A673 (cell line): ENCODE measurements at places on chromosomes 16 and 17.

DNA sequence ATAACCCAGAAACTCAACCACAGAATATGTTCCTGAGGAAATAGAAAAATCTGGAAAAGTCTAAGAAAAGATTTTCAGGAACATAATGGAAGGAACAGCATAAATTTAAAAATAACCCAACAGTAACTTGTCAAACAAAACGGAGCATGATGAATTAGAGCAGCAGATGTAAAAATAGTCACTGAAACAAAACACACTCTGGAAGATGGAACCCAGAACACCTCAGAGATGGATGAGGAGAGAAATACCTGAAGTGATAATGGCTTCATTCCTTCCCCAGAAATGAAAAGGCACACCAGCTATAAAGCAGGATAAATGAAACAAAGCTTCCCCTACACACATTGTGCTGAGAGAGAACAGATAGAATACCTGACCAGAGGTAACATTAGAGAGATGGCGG lies 6.3 kb downstream of the TK1 start:
- DNase-seq: no peak

- DNase-seq: no peak
Measured at GRCh38 chr17:71446645-71447437, 674.0 kb upstream of the SOX9 start.

DNA sequence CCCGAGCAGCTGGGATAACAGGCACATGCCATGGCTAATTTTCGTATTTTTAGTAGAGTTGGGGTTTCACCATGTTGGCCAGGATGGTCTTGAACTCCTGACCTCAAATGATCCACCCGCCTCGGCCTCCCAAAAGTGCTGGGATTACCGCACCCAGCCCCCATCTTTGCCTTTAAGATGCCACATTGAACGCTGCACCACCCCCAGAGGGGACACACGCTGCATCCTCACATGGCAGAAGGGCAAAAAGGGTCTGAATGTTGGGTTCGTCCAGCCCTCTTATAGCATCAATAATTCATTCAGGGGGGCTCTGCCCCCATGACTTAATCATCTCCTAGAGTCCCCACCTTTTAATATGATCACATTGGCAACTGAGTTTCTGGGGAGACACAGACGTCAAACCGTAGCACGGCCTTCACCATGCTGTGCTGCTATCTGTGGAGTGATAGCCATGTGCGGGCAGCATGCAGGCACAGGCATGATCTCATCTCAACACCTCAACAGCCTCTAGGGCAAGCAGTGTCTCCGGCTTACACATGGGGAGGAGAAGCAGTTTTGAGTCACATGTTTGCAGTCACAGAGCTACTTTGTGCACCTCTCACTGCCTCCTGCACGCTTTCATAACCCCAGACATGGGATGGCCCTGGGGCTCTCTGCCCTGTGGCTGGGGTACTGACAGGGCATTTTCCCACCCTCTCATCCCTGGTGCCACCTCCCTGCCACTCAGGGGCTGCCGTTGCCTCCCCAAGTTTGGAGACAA lies 30.0 kb downstream of the IL21R start:
- DNase-seq: no peak

DNA sequence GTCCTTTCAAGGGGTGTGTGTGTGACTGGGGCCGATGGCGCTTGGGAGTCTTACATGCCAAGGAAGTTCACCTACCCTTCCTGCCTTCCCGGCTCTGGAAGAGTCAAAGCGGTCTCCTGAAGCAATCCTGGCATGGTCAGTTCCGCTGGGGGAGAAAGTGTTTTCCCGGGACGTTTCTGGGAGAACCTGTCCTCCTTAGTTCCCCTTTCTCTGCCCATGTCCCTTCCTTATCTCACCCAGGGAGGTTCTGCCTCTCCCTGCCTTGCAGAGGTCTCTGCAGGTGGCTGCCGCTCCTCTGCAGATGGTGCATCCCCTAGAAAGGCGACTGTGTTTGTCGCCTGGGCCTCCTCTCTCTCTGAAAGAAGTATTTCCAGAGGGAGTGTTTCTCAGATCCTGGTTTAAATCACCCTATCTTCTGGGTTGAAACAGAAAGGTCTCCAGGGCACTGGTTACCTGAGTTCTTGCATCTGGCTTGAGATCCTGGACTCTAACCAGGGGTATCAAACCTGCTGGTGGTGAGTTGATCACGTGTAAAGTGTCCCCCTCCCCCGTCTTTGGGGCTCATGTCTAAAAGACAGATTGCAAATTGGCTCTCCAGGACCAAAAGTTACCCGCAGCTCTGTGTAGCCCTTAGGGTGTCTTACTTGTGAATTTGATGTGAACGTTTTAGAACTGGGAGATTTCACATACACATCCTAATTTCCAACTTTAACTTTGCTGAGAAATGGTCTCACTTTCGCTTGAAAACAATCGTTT lies 1.9 kb downstream of the PRKCB start:
- DNase-seq: no peak

DNA sequence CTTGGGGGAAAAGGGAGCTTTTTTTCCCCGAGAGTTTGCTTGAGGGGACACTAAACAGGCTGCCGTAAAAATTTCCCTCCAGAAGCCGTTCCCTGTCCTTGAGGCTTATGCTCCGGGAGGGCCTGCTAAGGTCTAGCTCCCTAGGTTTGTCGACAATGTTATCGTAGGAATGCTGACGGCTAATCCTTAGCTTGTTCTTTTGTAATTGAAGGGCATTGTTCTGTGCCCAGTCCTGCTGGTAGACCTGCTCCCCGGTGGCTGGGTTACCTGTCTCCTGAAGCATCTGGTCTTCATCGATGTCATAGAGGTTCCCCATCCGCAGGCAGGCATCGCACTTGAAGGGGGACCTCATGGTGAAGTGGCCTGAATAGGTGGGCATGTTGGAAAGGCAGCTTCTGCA lies 418.7 kb downstream of the GRIN2A start:
- no peak for DNase-seq

GRCh38 chr17:5975661-5976060 lies 94.5 kb upstream of the WSCD1 start:
- no peak for DNase-seq

DNA sequence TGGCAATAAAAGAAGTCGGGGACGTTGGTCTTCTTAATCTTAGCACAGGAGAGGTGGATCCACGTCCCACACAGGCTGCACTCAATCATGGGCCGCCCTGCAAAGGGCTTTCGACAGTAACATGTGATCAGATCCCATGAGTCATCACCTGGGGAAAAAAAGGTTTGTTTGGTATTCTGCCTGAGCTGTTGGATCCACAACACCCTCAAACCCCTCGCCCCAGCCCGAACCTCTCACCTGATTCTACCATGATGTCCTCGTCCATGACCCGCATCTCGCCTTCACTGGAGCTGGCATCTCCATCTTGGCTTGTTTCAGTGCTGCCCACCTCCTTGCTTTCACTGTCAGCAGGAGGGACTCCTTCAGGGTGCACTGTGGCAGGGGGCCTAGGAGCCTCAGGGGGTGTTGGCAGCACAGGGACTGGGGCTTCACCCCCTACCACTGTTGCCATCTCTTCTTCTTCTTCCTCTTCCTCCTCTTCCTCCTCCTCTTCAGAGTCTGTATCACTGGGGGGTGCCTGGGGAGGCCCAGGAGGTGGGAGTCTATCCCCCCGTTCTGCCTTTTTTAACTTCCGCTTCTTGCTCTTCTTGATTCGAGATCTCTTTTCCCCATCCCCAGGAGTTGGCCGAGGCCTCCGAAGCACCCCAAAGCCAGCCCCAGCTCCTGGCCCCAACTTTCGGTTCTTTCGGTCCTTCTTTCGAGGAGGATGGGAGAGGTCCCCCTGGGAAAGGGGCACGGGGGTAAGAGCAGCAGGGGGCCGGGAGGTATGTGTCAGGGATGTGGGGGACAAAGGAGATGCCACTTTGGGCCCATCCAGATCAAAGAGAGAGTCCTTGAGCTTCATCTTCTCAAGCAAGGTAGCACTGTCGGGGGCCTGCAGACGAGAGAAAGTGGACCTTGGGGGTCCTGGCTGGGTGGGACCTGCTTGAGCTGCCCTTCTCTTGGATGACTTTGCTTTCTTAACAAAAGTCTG lies 1.7 kb upstream of the DVL2 start:
- no peak for DNase-seq

GRCh38 chr17:19334331-19334730 lies 28.2 kb downstream of the B9D1 start:
- DNase-seq: no peak

DNA sequence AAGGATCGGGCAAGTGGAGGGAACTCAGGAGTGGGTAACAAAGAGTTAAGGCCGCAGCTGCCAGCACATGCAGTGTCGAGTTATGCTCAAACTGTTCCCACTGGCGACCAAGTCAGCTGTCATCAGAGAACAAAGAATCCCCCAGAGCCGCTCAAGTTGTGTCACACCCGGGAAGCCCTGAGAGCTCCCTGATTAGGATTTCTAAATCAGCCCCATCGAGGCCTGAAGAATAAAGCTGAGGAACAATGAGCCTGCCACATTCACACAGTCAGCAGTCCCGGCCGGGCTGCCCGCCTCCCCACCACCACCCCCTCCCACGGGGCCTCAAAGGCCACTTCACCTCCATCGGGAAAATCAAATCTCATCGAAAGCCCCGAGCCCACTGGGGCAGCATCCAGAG lies 84.5 kb downstream of the SOX9 start:
- DNase-seq: peak; percentile 15

DNA sequence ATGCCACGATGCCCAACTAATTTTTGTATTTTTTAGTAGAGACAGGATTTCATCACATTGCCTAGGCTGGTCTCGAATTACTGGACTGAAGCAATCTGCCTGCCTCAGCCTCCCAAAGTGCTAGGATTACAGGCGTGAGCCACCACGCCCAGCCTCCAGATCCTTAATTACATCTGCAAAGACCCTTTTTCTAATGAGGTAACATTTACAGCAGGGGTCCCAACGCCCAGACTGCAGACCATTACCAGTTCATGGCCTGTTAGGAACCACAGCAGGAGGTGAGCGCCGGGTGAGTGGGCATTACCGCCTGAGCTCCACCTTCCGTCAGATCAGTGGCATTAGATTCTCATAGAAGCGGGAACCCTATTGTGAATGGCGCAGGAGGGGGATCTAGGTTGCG lies 4.0 kb upstream of the RAB11FIP4 start:
- DNase-seq: no peak

GRCh38 chr17:75240394-75241142 lies 20.8 kb downstream of the GGA3 start:
- DNase-seq: peak; percentile 77

GRCh38 chr16:85374571-85374872 lies 238.6 kb upstream of the GSE1 start:
- no peak for DNase-seq

DNA sequence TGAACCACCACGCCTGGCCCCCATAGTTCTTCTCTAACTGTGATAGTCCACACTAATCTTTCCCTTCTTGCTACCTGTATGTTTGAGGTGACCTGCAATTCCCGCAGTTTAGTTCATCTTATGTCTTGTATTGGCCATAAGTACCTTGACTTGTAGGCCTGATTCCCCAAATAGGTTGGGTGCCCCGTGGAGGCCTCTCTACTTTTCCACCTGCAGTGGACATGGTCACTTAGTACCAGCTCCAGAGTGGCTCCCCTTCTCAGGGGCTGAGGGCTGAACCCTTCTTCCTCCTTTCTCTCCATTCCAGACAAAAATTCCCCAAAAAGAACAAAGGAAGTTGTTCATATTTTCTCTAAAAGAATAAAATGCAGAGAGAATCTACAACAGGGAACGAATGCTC lies 33.5 kb upstream of the CES5A start:
- no peak for DNase-seq

- DNase-seq: peak; percentile 97
Measured at GRCh38 chr17:18857864-18858566, at the start of gene PRPSAP2. Gene PRPSAP2 (plus strand): TSS chr17:18858131. CDS start chr17:18865834, 7,703 bp downstream.
